ENCODE measurements at places on chromosomes 11 and 22. TPM values are rescaled to one million over a fixed set of nuclear protein-coding genes. Genes with fewer than 3 reads are reported as not detected.

Gene SELENOM
- 89.1 TPM for total RNA-seq

GRCh38 chr11:132131047-132131446, 760.6 kb downstream of the NTM start:
- DNase-seq: no peak

- DNase-seq: no peak
Measured at GRCh38 chr11:120141768-120142423, 4.0 kb upstream of the TRIM29 start.

Gene C11orf71
- 10.2 TPM for total RNA-seq

Gene GAB4
- total RNA-seq: not detected

GRCh38 chr11:26621132-26621531, 49.1 kb upstream of the MUC15 start:
- no peak for DNase-seq

Gene MYBPC3
- total RNA-seq: not detected

DNA sequence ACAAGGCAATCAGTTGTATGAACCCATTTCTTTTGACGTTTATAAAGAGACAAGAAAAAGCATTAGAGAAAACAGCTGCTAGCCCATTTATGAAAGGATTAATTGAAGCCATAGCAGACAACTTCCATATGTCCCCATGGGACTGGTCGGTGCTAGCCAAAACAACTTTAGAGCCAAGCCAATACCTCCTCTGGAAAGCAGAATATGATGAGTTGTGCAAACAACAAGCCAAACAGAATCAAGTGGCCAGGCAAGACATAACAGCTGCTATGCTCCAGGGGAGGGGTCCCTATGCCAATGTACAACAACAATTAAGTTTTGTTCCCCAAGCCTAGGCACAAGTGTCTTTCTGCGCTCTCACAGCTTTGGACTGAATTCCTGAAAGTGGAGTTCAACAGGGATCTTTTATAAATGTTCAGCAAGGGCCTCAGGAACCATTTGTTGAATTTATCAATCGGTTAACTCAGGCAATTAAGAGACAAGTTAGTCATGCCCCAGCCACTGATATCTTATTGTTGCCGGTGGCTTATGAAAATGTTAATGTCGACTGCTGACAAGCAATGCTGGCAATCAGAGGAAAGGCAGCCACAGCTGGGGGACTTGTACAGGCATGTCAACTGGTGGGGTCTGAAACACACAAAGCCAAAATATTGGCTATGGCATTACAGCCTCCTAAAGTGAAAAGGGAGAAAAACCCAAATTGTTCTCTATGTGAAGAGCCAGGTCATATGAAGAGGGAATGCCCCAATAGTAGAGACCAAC, 1593.1 kb upstream of the TENM4 start:
- DNase-seq: no peak

DNA sequence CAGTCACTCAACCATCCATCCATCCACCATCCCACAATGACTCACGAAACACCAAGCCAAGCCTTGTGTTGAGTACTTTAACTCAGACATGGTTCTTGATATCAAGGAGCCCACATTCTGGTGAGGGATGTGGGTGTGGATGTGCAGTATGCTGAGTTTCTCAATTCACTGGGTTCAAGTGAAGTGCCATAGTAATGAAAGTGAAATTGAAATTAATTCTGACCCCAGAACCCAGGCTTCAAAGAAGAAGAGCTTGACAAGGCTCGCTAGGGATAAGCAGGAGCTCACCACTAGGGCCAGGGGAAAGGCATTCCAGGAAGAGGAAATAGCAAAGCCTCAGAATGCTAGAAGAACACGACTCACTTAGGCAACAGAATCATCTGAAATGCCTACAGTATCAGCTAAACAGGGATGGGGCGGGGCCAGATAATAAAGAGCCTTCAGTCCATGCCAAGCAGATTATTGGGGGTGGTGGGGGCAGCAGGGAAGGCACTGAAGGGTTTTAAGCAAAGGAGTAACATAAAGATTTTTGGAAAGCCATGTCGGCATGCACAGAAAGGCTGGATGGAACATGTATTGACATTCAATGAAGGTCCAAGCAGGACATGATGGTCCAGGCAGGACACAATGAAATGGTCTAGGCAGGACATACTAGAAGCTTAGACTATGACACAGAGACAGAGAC, 37.2 kb downstream of the RTL6 start:
- peak; percentile 6 for DNase-seq

Gene CD3G
- 7.0 TPM for total RNA-seq

Gene PATE4
- total RNA-seq: not detected

GRCh38 chr11:2741006-2741376, 41.2 kb upstream of the KCNQ1OT1 start:
- no peak for DNase-seq

DNA sequence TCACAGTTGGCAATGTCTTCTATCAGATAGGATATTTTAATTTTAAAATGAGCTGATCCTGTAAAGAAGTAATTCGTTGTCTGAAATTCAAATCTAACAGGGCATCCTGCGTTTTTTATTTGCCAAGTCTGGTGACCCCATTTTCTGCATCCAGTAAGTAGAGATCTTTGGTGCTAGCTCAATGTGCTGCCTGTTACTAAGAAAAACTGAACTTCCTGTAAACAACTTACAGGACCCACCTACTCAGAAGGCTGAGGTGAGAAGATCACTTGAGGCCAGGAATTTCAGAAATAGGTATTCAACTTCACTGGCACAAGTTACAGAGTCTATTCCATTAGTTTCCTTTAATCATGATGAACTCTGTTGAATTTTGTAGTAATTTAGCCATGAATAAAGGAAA, 4.0 kb downstream of the ARL14EP start:
- DNase-seq: no peak

Measured in Peyer's patch (tissue), 4 donors.